ENCODE measurements at places on chromosomes 3 and 15. TPM values are rescaled to one million over a fixed set of nuclear protein-coding genes. Genes with fewer than 3 reads are reported as not detected.

DNA sequence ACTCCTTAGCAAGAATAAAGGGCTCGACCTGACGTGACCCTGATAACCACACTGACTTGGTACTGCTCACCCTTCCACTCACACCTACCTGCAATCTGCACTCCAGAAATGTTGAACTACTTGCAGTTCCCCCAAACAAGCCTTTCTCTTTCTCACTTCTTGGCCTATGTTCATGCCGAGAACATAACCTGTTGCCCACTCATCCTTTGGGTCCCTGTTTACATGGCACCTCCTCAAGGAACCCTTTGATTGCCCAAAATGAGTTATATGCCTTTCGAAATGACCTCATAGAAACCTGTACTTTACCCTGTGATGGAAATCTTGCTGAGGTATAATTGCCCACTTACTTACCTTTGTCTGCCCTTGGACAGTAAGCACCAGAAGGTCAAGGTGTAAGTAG lies 96.2 kb downstream of the TMCO5A start:
- no peak for DNase-seq

DNA sequence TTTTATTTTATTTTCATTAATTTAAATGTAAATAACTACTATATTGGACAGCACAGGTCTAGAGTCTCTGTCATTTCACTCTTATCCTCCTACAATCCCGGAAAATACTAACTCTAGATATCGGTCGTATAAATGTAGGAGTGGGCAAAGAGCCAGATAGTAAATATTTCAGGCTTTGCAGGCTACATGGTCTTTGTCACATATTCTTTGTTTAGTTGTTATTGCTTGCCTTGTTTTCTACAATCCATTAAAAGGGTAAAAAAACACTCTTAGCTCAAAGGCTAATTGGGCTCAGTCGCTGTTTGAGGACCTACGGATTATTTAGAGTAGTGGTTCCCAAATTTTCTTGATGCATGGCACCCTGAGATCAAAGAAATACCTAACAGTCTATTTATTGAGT lies 1.7 kb downstream of the KNL1 start:
- no peak for DNase-seq

DNA sequence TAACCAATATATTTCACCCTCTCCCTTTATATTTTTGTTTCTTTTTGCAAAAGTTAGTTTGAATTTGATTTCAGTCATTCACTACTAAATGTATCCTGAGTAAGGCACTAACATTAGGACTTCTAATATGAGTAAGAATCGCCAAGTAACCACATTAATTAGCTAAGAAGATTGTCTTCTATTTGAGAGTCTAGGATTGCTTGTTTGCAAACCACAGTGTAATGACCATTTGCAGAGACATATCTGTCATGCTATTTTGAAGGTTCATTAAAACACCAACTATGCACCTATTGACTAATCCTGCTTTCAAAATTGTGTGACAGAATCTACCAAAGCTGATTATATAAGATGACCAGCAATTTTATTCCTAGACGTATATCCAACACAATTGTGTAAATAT lies 5.3 kb upstream of the EID1 start:
- no peak for DNase-seq

GRCh38 chr3:184481984-184482671 lies 79.5 kb upstream of the EPHB3 start:
- DNase-seq = no peak

- no peak for DNase-seq
Observed at GRCh38 chr3:129025691-129026435, 24.8 kb downstream of the EFCC1 start.

DNA sequence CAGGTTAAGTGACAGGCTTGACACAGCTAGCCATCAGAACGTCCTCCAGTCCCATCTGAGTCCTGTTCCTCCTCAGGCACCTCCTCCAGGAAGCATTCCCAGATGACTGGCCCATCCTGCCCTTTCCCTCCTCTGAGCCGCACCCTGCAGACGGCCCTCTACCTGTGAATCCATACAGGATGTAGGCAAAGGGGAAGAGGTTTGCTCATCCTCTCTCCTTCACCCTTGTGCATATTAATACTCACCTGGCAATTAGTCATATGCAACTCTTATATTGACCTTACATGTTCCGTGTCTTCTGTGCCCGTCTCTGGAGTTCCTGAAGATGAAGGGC lies 61.9 kb downstream of the SMAD3 start:
- DNase-seq = no peak

- DNase-seq = no peak
Observed at GRCh38 chr3:49593041-49593440, 38.8 kb downstream of the BSN start.

SPRED1 gene
- 32.9 TPM for total RNA-seq

- DNase-seq = no peak
Observed at GRCh38 chr15:42582569-42583375, 7.4 kb downstream of the STARD9 start.

DNA sequence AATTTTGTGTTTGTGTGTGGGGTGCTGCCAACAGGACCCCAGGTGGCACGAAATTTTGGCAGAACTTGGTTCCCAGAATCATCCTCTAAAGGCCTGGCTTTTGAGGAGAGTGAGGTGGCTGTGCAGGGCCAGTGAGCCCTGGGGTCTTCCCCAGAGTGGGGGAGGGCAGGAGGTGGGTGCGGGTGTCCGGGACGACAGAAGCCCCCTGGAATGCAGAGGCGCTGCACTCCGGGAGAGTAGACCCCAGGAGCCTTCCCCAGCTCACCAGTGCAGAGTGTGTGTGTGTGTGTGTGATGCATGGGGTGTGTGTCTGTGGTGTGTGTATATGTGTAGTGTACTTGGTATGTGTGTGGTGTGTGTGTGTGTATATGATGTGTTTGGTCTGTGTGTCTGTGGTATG lies 44.4 kb upstream of the SEC13 start:
- no peak for DNase-seq

MITF gene
- 16.5 TPM for total RNA-seq

DNA sequence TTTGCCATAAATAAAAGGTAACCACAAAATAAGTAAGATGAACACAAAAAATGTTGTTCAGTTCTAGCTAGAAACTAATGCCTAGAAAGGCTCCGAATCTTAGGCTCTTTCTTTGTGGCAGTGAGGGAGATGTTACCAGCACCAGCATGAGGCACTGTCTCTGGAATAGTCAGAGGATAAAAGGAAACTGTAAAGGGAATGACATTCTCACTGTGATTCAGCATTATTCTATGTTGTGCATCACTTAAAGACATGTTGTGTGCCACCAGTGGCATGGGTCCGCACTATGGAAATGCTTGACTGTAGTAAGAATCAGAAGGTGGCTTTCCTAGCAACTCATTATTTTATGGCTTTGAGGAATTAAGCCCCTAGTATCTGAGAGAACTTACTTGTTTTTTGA lies 70.8 kb downstream of the SEC22A start:
- peak; percentile 46 for DNase-seq

GHSR gene
- total RNA-seq = not detected

GRCh38 chr15:40879609-40880008 lies 5.6 kb upstream of the RHOV start:
- no peak for DNase-seq

GRCh38 chr15:34976743-34977142 lies 7.2 kb upstream of the AQR start:
- DNase-seq = no peak

DNA sequence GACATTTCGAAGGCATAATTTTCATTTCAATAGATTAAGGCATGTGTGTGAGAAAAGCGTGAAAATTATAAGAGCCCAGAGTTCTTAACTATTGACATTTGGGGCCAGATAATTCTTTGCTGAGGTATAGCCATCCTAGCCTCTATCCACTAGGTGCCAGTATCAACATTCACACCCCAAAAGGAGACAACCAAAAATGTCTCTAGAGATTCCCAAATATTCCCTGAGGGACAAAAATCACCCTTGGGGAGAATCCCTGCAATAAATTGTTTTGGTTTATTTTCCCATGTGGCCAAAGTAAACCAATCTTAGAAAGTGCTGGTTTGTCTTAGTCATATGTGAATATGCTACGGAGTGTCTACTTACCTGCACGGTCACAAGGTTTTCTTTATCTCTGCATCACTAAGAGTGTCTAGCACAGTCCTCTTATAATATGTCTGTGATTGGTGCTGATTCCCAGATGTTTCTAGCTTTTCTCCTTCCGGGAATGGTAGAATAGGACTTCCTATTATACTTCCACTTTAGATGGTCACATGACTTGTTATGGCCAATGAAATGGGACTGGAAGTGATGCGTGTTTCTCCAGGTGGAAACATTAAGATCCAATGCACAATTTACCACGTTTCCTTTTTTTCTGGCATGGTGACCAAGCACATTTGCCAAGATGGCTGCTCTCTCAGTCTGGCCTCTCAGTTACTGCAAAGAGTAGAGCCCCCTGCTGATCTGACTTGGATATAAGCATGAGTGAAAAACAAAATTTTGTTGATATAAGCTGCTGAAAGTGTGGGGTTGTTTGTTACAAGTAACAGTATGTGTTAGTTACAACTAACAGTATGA lies 8.0 kb upstream of the KBTBD8 start:
- DNase-seq = no peak

- no peak for DNase-seq
Observed at GRCh38 chr3:157373783-157374182, 62.9 kb upstream of the PTX3 start.

- no peak for DNase-seq
Observed at GRCh38 chr3:57252404-57252803, 24.9 kb downstream of the APPL1 start.
